ENCODE measurements at places on chromosomes 6 and 20.

- no peak for DNase-seq
Observed at GRCh38 chr6:132648828-132649227, 10.2 kb downstream of the TAAR1 start.

DNA sequence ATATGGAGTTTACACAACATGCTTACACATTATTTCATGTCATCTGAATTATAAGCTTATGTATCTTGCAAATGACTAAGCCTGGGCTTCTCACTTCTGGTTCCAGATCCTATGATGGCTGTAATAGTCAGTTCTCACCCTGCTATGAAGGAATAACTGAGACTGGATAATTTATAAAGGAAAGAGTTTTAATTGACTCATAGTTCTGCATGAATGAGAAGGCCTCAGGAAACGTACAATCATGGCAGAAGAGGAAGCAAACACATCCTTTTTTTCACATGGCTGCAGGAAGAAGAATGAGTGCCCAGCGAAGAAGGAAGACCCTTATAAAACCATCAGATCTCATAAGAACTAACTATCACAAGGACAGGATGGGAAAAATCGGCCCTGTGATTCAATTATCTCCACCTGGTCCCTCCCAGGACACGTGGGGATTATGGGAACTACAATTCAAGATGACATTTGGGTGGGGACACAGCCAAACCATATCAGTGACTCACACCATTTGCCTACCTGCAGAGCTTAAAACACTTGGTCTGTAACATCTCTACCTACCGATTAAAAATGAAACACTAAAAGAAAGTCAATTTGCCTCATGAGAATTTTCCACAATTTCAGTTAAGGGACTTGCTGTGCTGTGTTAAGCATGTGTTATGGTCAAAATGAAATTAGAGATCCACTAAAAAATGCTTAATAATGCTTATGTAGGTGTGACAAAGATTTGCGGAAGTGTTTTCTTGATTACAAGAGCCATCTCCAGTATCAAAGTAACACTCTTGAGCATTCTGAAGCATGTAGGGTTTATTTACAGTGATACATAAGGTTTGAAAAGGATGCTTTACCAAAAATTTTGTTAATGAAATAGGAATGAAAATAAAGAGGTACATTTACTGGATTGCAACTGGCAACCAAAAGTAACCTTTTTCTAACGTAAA is 2.2 kb upstream of the RWDD1 start:
- DNase-seq: peak; percentile 8

DNA sequence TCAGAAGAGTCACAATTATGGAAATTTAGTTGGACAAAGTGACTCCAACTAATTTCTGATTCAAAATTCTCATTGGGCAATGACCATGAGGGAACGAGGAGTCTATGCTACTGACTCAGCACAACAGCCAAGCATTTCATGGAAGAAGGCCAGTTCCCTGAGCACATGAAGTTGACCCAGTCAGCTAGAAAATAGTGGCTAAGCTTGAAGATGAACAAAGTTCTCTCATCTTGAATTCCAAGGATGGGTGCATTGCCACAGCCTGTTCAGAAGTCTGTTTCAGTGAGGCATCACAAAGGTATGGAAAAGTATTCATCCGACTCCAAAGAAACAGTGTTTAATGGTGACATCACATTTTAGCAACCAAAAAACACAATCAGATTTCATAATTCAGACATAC is 676.9 kb downstream of the HACE1 start:
- DNase-seq: no peak

DNA sequence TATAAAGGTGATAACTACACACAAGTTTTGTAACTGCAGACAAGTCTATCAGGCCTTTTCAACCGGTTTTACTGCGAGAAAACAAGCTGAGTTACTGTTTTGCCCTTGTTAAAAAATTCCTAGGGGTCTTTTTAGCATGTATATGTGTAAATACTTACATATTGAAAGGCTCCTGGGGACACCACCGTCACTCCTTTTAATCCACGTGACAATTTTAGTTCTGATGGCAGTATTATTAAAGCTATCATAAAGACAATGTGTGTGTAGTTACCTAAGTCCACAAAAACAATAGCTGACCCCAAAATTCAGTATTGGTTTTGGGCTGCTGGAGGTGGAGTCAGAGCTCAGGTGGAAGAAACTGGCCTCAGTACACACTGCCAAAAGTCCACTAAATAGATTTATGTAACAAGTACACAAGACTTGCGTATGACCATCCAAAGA is 41.3 kb upstream of the HFE start:
- DNase-seq: peak; percentile 34

GRCh38 chr6:143516690-143517446 is 5.3 kb upstream of the FUCA2 start:
- DNase-seq: no peak

- DNase-seq: no peak
Observed at GRCh38 chr6:21461844-21462518, 131.6 kb upstream of the SOX4 start.

DNA sequence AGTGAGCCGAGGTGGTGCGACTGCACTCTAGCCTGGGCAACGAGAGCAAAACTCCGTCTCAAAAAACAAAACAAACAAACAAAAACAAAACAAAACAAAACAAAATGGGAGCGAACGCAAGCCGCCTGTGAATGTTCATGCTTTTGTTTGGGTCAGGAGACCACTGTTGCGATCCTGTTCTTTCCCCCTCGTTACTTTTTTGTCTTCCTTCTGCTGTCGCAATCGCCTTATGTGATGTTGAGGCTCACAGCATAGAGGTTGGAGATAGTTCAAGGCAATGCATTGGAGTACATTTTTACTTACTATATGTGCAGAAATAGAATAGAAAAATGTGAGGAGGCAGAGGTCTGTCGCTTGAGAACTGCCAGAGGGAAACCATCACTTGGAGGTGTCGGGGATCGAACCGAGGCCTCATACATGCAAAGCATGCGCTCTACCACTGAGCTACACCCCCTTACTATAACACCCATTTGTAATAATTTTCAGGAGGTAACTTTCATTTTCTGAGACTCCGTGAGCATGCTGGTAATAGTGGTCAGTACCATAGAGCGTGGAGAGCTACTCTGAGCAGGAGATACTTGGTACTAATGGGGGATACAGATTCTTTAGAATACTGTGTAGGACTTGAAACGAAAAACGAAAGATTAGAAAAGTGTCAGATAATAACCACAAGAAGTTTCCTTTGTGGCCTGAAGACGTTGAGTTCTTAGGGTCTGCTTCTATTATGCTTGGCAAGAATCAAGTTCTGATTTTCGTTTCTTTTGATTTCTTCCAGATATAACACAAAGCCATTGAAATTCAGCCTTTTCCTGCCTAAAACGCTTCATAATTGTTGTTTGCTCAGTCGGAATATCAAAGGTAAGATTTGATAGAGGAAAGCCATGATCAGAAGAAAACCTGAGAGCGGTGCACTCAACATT is 121.1 kb downstream of the TRIM27 start:
- DNase-seq: peak; percentile 10

GRCh38 chr20:3768342-3769130 is 983 bp upstream of the ADISSP start:
- DNase-seq: peak; percentile 73

- no peak for DNase-seq
Observed at GRCh38 chr6:68740828-68741500, 105.9 kb downstream of the ADGRB3 start.

DNA sequence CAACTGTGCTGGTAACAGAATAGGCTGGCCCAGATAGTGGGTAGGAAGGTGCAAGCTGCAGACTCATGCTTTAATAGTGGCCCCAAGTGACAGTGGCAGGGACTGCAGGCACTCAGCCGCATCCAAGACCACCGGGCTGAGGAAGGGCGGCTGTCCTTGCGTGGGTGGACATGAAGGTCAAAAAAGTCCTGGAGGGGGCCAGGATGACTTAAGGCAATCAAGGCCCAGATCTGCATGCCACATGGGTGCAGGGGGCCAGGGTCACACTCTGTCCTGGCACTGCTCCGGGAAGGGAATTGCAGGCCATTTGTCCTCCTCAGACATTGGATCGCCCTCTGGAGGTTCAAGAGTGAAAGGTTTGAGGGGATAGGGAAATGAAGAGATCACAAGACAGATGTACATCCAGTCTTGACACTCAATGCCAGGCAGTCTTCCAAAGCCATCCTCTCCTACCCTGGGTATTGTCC is 10.4 kb upstream of the VNN2 start:
- DNase-seq: no peak

- DNase-seq: peak; percentile 96
Observed at GRCh38 chr20:37711001-37711400, 17.2 kb downstream of the CTNNBL1 start.

GRCh38 chr20:10551732-10552724 is 116.9 kb downstream of the SLX4IP start:
- no peak for DNase-seq

- DNase-seq: peak; percentile 48
Observed at GRCh38 chr6:142414462-142415250, 112.8 kb downstream of the ADGRG6 start.

DNA sequence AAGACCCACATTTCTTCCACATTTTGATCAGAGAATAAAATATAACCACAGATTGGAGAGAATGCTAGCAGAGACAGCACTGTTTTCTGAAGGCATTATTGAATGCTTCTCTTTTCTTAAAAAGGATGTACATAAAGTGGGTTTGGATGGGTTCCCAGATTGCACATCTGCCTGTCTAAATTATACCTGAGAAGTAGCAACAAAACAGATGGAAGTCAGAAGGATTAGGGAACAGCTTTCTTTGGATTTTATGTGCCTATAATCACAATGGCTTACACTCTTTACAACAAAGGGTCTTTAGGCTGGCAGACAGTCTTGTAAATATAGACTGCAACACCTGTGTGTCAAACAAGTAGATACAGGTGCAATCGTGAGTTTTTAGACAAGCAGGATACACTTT is 622.2 kb upstream of the MANEA start:
- no peak for DNase-seq

DNA sequence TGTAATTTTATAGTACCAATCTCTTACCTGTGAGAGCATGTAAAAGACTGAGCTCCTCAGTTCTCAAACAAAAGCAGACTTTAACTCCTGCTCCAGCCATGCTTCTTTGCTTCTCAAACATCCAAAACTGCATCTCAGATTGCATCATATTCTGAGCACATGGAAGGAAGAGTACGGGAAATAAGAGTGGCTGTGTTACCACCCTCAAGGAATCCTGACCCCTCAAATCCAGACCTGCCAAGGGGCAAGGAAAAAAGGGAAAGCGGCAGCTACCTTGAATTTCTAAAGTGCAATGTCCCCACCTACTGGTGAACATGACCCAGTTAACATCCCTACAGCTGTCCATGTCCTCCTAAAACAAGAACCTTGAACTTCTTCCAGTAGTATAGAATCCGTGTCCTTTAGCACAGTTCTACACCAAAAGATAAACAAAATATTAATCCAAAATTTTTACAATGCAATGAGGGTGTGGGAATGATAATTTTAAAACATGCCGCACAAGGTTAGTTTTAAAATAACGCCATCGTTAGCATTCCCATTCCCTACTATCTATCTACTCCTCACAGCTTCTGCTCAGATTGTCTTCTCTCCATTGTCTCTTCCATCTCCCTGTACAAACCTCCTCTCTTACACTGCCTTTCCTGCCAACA is 34.1 kb upstream of the HLA-DQB1 start:
- peak; percentile 32 for DNase-seq

DNA sequence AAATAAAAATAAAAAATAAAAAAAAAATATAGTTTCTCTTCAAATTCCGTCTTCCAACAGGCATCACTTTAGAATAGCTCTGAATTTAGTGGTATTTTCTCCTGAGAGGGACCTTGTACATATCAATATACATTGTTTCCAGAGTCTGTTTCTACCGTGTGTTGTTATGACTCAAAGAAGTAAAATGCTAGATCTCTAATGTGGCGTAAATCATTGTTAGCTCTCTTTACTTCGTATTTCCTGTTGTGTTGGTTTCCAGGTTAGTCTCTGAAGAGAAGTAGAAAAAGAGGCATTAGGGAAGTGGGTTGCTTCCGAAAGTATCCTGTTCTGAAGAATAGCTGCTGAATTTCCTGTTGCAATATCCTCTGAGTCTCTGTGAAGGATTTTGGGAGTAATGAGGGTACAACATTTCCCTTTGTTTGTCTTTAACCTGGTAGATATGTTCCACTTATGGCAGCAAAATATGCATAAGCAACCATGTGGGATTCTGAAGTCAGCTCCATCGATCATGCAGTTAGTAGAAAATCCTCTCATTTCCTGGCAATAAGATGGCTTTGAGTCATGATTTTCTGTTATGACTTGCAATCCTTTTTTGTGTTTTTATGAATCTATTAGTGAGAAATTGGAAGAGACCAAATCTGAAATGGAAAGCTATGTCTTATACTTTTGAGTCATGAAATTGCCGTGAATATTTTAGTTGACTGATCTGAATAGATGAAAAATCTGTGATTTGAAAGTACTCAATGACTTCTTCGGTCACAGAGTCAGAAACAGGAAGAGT is 42.0 kb upstream of the MCHR2 start:
- DNase-seq: peak; percentile 53

DNA sequence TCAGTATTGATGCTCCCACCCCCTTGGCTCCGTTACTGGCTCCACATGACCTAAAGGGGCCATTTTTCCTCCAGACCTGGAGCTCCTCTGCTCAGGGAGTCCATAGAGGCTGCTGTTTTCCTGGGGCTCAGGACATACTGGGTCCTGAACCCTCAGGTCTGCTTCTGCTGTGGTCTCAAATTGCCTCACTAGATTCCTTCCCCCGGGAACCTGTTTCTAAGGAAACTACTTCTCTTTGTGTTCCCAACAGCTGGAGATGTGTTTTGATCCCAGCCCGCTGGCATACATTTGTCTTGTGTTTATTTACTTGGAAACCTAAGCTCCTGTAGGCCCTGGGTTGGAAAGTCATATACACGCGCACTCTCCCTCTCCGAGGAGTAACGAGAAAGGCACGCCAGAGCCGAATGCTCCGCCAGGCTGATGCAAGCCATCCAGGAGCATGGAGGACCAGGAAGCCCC is 222.8 kb downstream of the UST start:
- no peak for DNase-seq
